Right hindlimb (tissue), 1 donor: ENCODE measurements at places on chromosomes 7 and 10.

- no peak for DNase-seq
These were observed 36.6 kb upstream of the ATP6V0A4 start for GRCh38 chr7:138834583-138834982.

GRCh38 chr10:22702348-22702747 lies 12.0 kb downstream of the PIP4K2A start:
- DNase-seq: no peak

- DNase-seq: no peak
These were observed 83.5 kb upstream of the INHBA start for GRCh38 chr7:41786404-41786803.

GRCh38 chr7:79790656-79791262 lies 337.3 kb upstream of the MAGI2 start:
- no peak for DNase-seq

- no peak for DNase-seq
These were observed 138.3 kb upstream of the HABP2 start for GRCh38 chr10:113414543-113414942.

DNA sequence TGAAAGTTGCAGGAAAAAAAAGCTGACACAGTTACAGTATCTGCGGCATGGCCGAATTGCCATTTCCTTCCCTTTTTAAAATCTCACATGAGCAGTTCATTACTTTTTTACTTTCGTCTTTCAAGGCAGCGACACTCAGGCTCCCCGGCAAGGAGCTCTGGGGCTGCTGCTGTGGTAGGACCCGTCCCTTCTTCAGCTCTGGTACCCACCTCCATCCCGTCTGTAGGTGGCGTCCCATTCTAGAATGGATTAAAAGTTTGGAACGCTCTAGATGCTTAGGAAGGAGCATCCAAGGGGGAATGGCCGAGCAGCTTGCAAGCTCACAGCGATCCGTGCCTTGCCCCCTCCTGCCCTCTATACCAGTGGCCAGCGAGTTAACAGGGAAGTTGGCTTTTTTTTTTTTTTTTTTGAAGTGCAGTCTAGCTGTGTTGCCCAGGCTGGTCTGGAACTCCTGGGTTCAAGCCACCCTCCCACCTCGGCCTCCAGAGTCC lies 22.8 kb upstream of the TTYH3 start:
- DNase-seq: peak; percentile 57

- no peak for DNase-seq
These were observed 11.5 kb upstream of the DLD start for GRCh38 chr7:107879400-107880035.

- DNase-seq: no peak
These were observed 59.5 kb downstream of the HBP1 start for GRCh38 chr7:107228291-107228690.

GRCh38 chr10:93707623-93708022 lies 5.2 kb upstream of the FRA10AC1 start:
- DNase-seq: no peak

- peak; percentile 46 for DNase-seq
These were observed 15.3 kb downstream of the ECHDC3 start for GRCh38 chr10:11757454-11757820.

DNA sequence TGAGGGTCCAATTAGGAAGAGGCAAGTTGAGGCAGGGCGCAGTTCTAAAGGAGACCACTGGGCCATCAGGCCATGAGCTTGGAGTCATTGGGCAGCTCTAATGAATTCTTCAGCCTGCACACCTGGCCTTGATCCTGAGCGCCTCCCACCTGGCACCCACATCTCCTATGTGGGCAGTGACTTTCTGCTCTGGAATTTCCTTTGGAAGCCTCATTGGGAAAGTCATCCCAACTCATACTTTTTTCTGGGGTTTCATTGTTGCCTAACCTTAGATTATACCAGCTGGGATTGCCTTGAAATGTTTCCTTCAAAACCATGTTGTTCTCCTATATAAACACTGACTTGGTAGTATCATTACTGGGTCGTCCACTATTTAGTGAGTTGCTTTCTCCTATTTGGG lies 54.1 kb downstream of the PLPP4 start:
- DNase-seq: no peak

DNA sequence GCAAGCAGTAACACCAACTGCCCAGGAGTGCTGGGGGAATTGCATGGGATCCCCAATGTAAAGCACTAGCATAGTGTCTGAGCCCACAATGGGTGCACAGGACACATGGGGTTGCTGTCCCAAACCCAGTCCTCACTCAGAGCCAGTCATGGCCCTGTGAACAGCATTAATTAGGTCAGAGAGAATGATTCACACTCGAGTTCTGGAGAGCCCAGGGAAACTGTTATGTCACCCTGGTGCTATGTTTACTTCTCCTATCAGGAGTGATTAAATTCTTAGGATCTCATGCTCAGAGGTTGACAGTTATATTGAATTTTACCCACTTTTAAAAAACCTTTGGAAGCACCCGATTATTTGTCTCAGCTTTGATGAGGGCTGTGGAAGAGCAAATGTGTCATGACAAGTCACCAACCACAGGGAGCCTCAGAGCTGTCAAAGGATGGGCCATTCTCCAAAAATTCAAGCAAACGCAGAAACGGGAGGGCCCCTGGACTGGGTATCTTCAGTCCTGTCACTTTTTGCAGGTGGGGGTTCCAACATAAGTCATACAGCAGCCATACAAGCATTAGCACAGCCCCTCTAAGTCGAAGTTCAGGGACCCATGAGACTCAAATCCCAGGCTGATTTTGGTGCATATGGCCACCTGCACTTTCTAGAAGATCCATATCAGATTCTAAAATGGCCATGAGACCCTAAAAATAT lies 1.3 kb upstream of the RASSF4 start:
- no peak for DNase-seq

DNA sequence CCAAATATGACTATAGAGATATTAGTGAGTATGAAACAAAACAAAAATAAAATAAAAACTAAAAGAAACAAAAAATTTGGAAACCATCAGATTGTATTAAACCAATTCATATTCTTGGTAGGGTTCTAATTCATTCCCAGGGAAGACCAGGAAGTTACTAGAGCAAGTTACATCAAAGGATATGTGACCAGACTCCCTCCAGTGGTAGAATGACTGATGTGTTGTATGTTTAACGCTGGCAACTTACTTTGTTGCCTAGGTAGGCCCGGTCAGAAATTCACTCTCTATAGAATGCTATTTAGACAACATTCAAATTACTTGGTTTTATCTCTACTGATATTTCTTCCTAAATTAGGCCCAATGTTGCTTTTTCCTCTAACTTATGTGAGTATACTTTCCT lies 5.2 kb downstream of the PHYHIPL start:
- DNase-seq: no peak

GRCh38 chr7:155106356-155106755 lies 36.2 kb downstream of the HTR5A start:
- no peak for DNase-seq

DNA sequence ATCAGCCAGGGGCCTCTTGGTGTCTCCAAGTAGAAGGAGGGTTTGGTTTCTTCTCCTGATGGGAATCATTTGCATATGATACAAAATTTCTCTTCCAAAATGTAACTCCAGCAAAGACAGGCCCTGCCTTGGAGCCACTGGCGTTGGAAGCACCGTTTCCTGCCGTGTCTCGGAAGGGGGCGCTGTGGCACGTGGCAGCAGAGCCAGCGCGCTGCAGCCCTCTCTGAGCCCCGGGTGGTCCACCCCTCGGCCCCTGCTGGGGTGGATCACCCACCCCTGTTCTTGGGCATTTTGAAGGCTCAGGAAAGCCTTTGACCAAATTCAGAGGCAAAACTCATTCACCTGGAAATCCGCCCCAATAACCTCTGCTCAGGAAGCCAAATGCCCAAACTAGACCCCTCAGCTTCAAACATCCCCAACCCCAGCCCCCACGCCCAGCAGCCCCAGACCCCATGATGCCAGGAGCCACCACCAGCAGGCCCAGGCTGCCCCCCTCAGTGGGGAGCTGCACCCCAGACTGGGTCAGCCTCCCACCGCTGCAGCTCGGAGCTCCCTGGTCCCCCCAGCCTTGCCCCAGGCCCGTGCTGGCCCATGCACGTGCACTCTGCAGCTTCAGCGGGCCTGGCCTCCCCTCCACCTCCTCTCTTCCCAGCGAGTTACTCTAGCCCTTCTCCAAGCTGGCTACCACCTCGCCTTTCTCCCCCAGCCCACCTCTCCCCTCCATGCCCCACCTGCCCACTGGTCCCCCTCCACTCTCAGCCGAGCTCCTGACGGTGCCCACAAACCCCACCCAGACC lies 29.5 kb upstream of the ELFN1 start:
- peak; percentile 17 for DNase-seq
